ENCODE measurements at places on chromosomes 7 and 10. TPM values are rescaled to one million over a fixed set of nuclear protein-coding genes. Genes with fewer than 3 reads are reported as not detected.
A peak's percentile ranks its signal among the peaks of the same experiment; 100 is the strongest.

- no peak for DNase-seq
These were observed 8.1 kb downstream of the MPP7 start for GRCh38 chr10:28294809-28295208.

DNA sequence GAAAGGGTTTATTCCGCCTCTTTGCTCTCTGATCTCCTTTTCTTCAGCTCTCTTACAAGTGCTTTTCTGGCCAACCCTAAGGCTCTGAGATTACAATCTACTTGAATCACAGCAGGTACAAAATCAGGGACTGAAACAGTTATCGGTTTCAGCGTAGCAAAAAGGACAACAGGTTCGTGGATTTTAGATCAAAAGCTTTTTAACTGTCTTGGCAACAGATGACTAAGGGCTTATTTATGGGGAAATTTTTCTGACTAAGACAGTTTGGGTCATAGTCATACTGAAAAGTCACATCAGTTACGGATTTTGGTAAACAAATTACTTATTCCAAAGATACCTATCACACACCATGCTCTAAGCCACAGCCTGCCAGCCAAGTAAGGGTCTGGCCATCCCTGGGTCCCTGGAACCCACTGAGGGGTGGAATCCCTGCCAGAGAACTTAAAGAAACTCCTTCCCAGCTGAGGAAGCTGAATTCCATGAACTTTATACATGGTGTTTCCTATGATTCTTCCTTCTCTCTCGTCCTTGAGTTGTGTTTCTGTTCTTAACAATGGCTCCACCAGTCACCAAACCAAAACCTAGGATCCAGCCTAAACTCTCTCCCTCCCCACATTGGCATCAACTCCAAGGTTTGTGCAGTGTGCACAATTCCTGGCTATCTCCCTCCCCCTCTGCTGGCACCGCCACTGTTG lies 169.3 kb downstream of the FAM107B start:
- no peak for DNase-seq

The TUBB8 gene
- total RNA-seq = 0.38 TPM

GRCh38 chr7:93178213-93178612 lies 30.0 kb upstream of the SAMD9L start:
- DNase-seq = no peak

The MYL7 gene
- total RNA-seq = 1.6 TPM

GRCh38 chr10:84179059-84179710 lies 5.6 kb downstream of the GPR15LG start:
- no peak for DNase-seq

- no peak for DNase-seq
These were observed 79.8 kb downstream of the ABI1 start for GRCh38 chr10:26780793-26781601.

DNA sequence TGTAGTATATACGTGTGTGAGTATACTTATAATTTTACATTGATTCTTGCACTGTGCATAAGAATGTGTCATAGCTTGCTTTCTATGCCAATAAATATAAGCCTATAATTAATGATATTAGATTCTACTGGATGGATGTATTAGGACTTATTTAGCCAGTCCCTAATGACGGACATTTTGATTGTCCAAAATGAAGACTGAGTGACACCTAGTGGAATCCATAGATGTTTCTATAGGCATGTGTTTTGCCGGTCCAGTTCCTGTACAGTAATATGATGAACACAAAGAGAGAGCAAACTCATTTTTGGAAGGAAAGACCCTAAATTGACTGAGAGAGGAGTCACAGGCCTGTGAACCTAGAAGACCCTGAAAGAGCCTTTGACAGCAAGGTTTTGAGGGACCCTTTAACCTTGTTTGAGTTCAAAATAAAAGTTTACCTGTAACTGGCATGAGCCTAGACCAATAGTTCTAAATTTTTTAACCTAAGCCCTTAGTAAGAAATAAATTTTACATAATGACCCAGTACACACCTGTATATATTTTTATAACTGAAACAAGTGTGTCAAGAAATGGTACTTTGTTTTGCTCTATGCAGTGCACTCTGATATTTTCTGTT lies 42.4 kb upstream of the AGBL3 start:
- no peak for DNase-seq

DNA sequence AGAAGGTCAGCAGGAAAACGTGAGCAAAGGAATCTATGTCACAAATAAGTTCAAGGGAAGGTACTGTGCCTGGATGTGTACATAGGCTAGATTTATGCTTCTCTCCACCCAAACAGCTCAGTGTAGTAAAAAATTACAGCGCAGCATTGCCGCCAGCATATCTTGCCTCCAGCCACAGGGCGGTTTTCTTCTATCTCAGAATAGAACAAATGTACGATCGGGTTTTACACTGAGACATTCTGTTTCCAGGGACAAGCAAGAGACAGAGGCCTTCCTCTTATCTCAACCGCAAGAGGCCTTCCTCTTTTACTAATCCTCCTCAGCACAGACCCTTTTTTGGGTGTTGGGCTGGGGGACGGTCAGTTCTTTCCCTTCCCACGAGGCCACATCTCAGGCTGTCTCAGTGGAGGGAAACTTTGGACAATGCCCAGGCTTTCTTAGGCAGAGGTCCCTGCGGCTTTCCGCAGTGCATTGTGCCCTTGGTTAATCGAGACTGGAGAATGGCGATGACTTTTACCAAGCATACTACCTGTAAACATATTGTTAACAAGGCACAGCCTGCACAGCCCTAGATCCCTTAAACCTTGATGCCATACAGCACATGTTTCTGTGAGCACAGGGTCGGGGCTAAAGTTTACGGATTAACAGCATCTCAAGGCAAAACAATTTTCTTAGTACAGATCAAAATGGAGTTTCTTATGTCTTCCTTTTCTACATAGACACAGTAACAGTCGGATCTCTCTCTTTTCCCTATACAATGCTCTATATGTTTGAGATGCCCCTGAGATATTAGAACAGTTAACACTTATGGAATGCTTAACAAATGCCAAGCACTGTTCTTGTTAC lies 11.6 kb upstream of the ABHD11 start:
- DNase-seq = no peak

The C7orf25 gene
- 7.8 TPM for total RNA-seq

The ZNF680 gene
- total RNA-seq = 13.6 TPM

DNA sequence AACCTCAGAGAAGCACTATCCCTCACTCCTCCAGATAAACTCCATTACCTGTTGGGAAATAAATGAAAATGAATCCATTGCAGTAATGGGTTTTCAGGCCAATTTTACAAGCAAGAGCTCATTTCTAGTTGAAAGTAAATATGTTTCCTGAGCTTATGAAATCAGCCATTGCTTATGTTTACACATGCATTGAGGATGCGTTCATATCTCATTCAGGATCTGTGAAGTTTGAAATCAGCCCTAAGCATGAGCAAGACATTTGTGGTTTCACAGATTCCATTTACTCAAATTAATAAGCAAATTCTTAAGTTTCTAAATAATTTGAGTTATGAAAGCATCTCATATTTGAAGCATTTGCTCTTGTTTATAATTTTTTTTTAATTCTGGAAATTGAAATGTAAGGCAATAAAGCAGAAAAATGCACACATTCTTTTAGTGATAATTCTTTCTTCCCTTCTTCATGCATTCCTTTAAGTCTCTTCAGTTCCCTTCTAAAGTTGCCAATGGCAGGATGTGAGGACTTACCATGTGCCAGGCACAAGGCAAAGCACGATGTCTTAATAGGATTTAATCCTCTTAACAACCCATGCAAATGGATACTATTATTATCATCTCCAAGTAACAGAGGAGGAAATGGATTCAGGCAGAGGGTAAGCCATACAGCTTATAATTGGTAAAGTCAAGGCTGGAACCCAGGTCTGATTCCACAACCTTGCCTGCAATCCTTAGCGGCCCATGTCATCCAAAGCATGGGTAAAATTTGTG lies 35.0 kb upstream of the CTTNBP2 start:
- DNase-seq = no peak

- DNase-seq = no peak
These were observed 123.7 kb downstream of the IMMP2L start for GRCh38 chr7:111438369-111439289.

The HTRA1 gene
- total RNA-seq = 45.3 TPM

The METTL27 gene
- 4.0 TPM for total RNA-seq

The PRF1 gene
- total RNA-seq = 29.5 TPM

DNA sequence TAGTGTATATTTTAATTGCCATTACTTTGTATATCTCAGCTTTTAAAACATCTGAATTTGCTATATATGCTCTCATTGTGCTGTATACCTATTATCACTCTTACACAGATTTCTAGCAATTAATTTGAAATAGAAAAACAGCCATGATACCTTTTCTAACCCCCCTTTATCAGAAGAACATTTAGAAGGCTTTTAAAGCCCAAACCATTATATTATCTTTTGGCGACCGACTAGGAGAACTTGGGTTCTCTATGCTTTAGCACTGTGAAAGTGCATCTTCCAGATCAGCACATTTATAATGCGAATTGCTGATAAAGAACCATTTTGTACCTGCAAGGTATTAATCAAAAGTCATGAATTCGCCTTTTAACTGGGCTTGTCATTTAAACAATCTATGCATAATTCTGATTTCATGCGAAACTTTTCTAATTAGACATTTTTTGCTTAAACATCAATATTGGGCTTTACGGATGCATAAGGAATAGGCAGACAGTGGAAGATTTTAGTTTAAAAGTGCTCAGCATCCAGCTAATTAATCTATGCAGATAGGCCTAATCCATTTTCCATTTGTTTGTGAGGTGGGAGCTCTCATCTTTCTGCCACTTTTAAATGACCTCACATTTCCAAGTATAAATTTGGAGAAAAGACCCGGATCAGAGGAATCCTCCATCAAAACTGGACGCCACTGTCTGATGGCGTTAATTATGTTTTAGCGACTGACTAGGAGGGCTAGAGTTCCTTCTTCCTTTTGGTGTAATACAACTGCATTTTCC lies 1.2 kb upstream of the MLLT10 start:
- no peak for DNase-seq

DNA sequence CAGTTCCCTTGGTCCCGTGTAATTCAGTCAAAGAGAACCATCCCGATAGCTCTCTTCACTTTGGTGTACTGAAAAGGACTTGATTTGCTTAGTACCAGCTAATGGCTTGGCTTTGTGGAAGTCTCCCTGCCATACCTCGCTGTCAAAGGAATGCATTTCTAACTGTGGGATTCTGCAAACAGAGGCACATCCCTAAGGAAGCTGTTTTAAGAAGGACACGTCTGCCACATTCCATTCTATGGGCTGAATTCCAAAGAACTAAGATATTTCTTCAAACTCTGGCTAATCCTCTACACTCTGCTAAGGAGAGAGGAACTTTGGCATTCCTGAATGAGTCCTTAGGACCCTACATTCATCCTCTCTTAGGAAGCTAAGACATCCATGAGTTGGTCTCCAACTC lies 327.9 kb downstream of the SFMBT2 start:
- no peak for DNase-seq

The PLA2G12B gene
- 2.0 TPM for total RNA-seq

- no peak for DNase-seq
These were observed 63.3 kb downstream of the EVX1 start for GRCh38 chr7:27305854-27306253.

The FANK1 gene
- 11.5 TPM for total RNA-seq

The NMT2 gene
- total RNA-seq = 10.2 TPM

The PPP1R17 gene
- not detected for total RNA-seq

- no peak for DNase-seq
These were observed 62.3 kb upstream of the CCDC6 start for GRCh38 chr10:59968705-59969104.

The HOXA5 gene
- total RNA-seq = 16.0 TPM

DNA sequence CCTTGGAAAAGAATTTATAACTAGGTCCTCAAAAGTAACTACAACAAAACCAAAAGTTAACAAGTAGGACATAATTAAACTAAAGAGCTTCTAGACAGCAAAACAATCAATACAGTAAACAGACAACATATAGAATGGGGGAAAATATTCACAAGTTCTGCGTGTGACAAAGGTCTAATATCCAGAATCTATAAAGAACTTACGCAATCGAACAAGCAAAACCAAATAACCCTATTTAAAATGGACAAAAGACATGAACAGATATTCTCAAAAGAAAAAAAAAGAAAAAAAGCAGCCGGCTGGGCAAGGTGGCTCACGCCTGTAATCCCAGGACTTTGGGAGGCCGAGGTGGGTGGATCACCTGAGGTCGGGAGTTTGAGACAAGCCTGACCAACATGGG lies 33.8 kb upstream of the AMPH start:
- no peak for DNase-seq

- DNase-seq = no peak
These were observed 318.5 kb downstream of the WDR37 start for GRCh38 chr10:1374511-1375345.

DNA sequence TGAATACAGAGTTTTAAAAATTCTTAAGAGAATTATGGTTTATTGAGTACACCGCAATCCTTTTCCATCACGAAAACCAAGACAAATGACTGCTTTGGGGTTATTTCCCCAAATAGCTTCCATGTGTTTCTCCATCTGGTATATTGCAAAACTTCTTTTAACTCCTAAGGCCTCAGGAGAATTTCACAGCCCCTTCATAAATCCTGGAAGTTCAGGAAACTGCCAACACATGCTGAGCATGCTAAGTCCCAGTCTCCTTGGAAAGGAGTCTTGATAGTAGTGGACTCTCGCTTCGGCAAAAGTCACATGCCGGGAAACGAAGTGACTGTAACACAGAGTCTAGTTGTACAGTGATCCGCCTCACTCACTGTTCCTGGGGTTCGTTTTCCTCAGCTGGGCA lies 88.1 kb upstream of the RSU1 start:
- no peak for DNase-seq

GRCh38 chr10:118045837-118046394 lies 825 bp downstream of the RAB11FIP2 start:
- peak; percentile 70 for DNase-seq

GRCh38 chr7:81244224-81244623 lies 325.4 kb upstream of the SEMA3C start:
- DNase-seq = no peak

The IDI2 gene
- not detected for total RNA-seq

- DNase-seq = no peak
These were observed 7.8 kb downstream of the NPS start for GRCh38 chr10:127556916-127557315.

The AMPH gene
- 1.2 TPM for total RNA-seq

DNA sequence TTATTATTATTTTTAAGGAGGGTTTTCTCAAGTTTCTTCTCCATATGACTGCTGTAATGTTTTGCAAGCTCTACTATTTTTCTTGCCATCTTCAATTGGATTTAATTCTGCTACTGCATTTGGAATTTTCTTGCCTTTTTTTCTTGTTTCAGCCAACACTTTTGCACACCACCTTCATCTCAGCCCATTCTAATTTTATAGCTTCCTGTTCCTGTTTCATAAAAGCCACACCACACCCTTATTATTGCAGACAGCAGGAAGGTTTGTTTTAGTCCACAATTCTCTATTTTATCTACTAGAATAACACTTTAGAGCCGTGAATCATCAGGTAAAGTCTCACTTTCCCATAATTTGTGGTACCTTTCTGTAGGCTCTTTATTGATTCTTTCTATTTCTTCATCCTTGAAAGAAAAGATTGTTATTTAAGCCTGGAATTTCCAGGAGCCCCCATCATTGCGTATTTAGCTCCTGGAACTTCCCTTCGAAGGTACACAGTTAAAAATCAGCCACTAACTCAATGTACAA lies 209.3 kb upstream of the TBX20 start:
- no peak for DNase-seq

DNA sequence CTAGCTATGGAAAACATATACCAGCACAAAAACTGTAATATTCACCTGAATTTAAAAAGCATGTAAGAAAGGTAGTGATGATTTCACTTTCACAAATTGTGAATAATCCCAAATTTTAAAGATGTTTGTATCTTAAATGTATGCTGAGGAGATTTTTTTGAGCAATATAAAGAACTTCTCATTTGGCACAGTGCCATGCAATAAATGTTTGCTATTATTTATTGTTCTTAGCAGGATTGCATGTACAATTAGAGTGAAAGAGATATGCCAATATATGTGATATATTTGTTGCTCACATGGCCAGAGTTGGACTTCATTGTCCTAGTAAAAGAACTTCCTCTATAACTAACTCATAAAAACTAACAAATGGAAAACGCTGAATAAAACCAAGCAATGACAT lies 895.1 kb upstream of the KCND2 start:
- no peak for DNase-seq
